Small intestine (tissue), 16 donors: ENCODE measurements at places on chromosomes 16 and 17. TPM values are rescaled to one million over a fixed set of nuclear protein-coding genes. Genes with fewer than 3 reads are reported as not detected.

The TPSD1 gene
- 1.3 TPM for polyA plus RNA-seq

The CA4 gene
- 3.6 TPM for polyA plus RNA-seq

- H3K27ac ChIP-seq, result no peak overlapping the region
- no peaks in the 10 kb centered on the region for H3K36me3 ChIP-seq
- no peaks in the 10 kb centered on the region for H3K27me3 ChIP-seq
- H3K4me1 ChIP-seq, result peaks cover 78% of the 10 kb centered on the region
- no peak for DNase-seq
These were observed 1.8 kb upstream of the BCAR1 start for GRCh38 chr16:75252946-75253911.

DNA sequence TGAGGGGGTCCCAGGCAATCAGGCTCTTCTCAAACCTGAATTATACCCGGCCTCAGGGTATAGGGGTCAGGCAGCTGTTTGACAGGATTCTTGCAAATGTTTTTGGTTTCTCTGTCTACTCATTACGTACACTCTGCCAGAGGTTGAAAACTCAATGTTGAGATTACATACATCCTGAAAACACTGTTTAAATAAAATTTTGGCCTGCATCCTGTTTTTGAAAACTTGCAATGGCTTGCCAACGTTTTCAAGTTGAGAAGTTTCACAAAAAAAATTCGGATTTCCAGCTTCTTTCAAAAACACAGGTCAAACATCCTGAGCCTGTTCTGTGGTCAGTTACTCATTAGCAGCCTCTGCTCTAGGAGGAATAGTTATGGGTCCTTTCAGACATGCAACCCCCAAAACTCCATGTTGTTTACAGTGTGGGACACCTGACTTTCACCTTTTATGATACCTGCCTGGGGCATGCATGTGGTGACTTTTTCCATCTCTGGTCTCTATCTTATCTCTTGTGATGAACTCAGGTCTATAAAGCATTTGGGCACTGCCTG, 577.8 kb downstream of the WWOX start:
- H3K36me3 ChIP-seq, result no peaks in the 10 kb centered on the region
- no peak overlapping the region for H3K4me3 ChIP-seq
- H3K27me3 ChIP-seq, result no peaks in the 10 kb centered on the region
- no peaks in the 10 kb centered on the region for H3K4me1 ChIP-seq
- DNase-seq, result no peak

GRCh38 chr16:46862555-46863447, 21.4 kb upstream of the GPT2 start:
- no peaks in the 10 kb centered on the region for H3K27me3 ChIP-seq
- H3K36me3 ChIP-seq, result no peaks in the 10 kb centered on the region
- no peak for DNase-seq
- H3K4me3 ChIP-seq, result no peak overlapping the region
